H4 (cell line): ENCODE measurements at places on chromosomes 11 and 22.

DNA sequence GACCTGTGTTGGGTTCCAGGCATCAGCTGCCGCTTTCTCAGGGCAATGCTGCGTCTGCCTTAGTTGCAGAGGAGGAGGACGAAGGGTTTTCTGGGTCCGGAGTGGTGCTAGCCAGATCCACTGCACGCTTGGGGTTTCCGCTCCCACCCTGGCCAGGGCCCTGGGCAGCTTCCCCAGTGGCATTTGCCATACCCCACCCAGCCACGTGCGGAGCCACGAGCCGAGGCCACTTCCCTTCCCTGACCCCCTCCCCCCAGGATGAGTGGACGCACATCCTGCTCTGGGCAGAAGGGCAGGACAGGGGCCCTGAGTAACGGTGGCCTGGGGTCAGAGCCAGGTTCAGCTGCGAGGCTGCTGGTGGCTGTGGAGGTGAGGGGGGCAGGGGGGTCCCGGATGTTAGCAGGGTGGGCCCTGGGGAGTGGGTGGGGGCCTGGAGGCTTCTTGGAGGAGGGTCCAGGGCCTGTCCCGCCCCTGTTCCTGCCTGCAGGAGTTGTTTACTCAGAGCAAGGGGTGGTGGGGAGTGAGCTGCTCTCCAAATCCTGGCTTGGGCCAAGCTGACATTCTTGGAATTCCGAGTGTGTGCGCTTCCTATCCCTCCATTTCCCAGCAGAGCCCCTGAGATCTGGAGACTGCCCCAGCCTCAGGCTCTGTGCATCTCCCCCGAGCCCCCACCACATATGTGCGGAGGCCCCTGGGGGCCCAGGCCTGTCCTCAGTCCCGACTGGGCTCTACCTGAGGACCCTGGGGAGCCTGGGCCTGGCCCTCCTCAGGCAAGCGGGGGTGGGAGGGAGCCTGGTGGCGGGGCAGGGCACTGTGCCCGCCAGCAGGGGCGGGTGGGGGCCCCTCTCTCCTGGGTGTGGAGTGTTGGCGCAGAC lies 1.4 kb downstream of the TSPAN4 start:
- peak; percentile 96 for DNase-seq

- DNase-seq, result no peak
Observed at GRCh38 chr11:66719111-66719872, 9.7 kb downstream of the SPTBN2 start.

DNA sequence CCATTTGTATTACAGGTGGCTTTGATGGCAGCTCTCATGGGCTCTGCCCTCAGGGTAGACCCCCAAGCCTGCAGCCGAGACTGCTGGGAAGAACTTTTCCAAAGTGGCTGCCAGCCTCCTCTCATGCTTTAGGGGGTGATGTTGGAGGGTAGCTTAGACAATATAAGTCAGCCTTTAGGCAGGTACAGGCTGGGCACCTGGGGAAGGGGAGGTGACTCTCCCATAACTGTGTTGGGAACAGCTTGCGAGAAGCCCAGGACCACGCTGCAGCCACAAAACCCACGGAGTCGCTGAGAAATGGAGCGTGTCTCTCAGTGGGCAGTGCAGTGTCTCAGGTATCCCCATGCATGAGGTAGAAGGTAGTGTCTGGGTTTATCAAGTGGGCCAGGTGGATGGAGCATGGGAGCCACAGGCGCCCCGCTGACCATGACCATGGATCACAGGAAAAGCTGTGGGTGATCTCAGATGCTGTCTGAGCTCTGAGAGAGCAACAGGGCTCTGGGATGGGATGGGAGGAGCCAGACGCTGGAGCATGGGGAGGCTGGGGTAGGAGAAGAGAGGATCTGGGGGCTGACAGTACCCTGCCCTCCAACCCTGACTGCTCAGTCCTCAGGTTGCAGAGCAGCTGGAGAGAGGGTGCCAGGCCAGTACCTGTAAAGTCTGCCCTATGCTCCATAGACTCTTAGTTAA lies 115.2 kb downstream of the FEZ1 start:
- no peak for DNase-seq

DNA sequence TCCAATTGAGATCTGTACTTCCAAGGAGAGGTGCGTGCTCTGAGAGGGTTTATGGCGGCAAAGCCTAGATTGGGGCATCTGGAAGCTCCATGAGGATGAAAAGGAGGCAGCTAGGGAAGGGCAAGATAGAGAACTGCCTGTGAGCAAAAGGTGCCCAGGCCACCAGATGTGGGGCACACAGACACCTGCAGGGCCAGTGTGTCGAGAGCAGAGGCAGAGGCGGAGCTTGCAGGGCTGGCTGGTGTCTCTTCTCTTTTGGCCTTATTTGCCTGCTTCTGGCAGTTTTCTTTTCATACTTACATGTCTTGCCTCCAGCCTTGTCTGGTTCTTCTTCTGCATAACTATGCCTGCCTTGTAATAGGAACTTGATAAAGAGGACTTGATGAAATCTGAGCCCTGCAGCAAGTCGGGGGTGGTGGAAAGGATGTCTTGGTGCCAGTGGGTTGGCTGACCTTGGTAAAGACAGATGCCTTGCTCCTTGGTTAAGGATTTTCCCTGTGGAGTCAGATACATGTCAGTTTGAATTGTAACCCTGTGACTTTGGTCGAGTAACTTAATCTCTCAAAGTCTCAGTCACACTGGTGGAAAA lies 680.3 kb downstream of the NTM start:
- DNase-seq, result no peak

DNA sequence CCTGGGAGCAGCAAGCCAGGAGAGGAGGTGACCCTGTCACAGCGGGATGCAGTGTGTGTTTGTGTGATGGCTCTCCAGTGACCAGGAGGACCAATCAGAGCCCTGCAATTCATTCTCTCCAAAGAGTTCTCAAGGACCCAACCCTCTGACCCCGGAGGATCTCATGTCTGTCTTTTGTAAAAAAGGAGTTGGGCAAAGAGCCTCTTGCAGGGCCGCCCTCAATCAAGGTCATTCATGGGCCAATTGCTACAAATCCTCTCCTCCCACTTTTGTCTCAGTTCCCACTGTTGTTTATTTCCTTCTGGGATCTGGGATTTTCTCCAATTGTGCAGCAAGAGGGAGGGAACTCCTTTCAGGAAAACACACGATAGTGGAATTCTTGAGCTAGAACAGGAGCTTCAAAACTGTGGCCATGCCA lies 4.0 kb downstream of the TECTA start:
- DNase-seq, result no peak

DNA sequence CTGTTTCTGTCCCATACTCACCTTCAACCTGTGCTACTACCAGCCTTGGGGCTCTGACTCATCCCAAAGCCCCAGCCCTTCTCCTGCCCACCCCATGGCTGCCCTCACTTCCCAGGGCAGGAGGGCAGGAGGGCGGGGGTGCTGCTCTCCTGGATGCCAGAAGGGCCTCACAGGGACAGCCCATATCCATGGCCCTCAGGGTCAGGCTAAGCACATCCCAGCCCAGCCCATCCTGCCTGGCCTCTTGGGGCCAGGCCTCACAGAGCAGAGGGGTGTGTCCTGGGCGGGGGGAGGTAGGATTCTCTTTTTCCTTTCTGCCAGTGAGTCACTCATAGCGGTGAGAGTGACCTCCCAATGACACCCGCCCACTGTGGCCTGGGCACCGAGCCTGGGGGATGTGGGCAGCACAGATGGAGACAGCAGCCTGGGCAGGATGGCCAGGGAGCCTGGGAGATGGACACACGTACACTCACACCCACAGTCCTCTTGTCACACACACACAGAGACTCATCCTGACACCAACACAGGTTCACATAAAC lies 2.4 kb downstream of the LTBP3 start:
- peak; percentile 95 for DNase-seq

DNA sequence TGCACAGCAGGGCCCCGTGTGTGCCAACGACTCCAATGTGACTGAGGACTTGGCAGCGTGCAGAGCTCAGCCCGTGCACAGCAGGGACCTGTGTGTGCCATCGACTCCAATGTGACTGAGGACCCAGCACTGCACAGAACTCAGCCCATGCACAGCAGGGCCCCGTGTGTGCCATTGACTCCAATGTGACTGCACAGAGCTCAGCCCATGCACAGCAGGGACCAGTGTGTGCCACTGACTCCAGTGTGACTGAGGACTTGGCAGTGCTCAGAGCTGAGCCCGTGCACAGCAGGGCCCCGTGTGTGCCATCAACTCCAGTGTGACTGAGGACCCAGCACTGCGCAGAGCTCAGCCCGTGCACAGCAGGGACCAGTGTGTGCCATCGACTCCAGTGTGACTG lies 347.8 kb upstream of the B3GAT1 start:
- no peak for DNase-seq

- no peak for DNase-seq
Observed at GRCh38 chr11:124075841-124076651, 34.9 kb upstream of the OR10G7 start.

DNA sequence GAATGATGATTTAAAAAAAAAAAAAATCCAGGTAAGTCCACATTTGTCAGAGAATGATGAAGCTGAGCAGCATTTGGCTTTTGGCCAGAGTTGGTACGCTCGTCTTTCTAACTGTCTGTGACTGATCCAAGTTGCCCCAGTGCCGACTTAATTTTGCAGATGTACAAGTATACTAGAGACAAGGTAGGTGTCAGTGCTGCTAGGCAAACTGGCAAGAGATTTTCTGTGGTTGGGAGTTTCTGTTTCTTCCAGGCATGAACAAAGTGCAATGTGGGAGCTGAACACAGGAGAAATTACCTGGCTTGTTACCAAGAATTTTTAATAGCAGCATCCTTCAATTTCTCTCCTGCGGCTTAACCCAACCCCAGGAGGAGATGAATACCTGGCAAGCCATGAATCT lies 307.7 kb downstream of the BUD13 start:
- no peak for DNase-seq
